ENCODE measurements at places on chromosomes 1 and 21.

- DNase-seq = no peak
Measured at GRCh38 chr1:101914473-101915242, 82.1 kb downstream of the OLFM3 start.

- no peak for DNase-seq
Measured at GRCh38 chr1:184958554-184959353, 15.6 kb downstream of the NIBAN1 start.

DNA sequence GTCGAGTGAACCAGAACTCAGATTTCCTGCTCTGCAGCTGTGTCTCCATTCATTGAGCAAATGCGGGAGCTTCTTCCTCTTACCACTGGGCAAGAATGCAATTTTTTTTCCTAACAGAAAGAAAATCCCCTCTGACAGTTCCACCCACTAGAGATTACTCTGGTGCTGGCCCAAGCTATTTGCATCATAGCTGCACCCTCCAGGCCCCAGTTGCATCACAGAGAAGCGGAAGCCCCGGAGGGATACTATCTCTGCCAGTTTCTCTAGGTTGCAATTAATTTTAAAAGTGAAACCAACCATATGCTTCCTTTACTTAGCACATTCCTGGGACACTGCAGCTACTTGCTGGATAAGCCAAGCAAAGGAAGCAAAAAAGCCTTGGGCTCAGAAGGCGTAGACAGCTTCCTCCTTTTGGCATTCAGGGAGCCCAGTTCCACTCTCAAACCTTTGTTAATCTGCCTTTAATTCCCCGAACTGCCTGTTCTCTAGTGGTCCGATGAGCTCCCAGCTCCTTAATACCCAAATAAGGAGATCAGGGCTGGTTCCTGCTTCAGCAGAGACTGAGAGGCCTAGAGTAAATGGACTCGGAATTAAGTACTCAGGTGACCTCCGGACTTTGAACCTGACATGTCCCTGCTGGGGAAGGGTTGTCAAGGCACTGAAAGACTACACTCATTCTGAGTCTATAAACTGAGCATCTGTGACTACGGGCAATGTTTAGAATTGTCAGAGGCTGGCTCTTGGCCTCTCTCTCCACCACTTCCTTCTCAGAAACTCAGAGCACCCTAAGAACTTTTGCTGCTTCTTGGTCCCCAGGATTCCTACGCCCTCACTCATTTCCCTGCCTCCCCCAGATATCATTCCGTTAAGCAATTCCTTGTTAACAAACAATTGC, 72.5 kb upstream of the TNFSF18 start:
- no peak for DNase-seq

DNA sequence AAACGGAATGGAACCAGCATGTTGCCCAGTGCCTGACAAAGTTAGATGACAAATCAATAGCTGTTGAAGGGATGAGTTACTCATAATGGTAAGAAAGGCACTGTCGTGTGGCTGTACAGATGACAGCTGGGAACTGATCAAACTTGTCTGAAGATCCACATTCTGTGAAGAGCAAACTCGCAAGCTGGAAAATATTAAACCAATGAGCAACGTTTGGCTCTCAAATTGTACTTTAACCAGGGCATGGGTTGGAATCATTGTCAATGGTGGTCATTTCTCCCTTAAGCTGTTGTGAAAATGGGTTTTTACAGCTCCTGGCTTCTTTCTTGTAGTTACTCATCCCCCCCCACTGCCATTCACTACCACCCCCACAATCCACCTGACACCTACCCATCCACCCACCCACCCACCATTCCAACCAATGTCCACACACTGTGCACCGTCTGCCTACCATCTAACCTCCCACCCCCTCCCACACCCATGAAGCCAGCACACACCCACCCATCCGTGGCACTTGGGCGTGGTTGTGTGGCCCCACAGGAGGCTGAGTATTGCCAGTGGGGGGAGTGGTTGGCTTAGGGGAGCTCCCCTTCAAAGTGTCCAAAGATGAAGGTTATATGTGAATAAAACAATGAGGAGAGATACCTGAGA, 46.7 kb downstream of the CLDN14 start:
- no peak for DNase-seq

GRCh38 chr1:106754957-106755356, 301.5 kb upstream of the PRMT6 start:
- no peak for DNase-seq

Data from stimulated activated CD8-positive, alpha-beta memory T cell treated with anti-CD3 and anti-CD28 coated beads, Interleukin-4, amount 100 ng/mL, for 1 hour (primary cell).